Large intestine (tissue), 12 donors: ENCODE measurements at places on chromosomes 4 and X. TPM values are rescaled to one million over a fixed set of nuclear protein-coding genes. Genes with fewer than 3 reads are reported as not detected.

The FOXO4 gene
- 17.9 TPM for polyA plus RNA-seq

The PAGE2 gene
- 0.15 TPM for polyA plus RNA-seq

The CFI gene
- polyA plus RNA-seq = 244 TPM

GRCh38 chrX:46587753-46588171 lies 14.2 kb downstream of the CHST7 start:
- no peak for DNase-seq

- peak; percentile 9 for DNase-seq
Measured at GRCh38 chr4:36285784-36286480, 4.5 kb downstream of the DTHD1 start.

The TLL1 gene
- 2.8 TPM for polyA plus RNA-seq

- DNase-seq = no peak
Measured at GRCh38 chr4:77104388-77104787, 28.6 kb upstream of the CCNI start.

DNA sequence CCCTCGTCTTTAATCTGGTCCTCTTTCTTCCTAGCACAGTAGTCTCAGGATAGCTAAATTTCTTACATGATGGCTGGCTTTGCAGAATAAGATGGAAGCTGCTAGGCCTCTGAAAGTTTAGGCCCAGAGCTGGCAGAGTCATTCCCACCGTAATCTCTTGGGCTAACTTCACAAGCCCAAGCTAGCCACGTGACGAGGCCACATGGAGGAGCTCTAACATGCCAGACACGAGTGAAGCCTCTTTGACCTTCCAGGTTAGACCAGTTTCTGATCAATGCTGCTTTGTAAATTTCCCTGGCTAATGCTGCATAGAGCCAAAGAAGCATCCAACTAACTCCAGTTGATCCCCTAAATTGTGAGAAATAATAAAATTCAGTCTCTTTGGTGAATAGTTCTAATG lies 9.5 kb upstream of the CENPE start:
- DNase-seq = no peak

DNA sequence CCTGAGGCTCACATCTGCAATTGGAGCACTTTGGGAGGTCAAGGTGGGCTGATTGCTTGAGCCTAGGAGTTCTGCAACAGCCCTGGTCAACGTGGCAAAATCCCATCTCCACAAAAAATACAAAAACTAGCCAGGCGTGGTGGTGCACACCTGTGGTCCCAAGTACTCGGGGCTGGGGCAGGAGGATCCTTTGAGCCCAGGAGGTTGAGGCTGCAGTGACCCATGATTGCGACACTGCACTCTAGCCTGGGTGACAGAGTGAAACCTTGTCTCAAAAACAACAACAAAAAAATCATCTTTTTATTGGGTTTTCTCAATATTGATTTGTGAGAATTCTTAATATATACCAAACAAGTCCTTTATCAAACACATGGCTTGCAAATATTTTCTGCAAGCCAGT lies 64.9 kb downstream of the ANKRD17 start:
- DNase-seq = no peak

DNA sequence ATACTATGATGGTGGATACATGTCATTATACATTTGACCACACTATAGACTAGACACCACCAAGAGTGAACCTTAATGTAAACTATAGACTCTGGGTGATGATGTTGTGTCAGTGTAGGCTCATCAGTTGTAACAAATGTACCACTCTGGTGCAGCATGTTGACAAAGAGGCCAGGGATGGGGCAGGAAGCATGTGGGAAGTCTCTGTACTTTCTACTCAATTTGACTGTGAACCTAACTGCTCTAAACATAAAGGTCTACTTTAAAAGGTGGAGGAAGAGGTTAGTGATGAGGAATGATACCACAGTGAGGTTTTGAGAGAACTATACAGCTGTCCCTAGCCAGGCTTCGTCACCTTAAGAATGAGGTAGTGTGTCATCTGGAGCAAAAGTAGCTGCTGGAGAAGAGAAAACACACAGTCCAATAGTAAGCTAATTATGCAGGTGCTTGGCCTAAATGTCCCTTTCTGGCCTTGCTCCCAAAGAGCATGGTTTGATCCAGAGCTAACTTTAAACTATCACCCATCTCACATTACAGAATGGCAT lies 38.4 kb downstream of the GRSF1 start:
- no peak for DNase-seq

DNA sequence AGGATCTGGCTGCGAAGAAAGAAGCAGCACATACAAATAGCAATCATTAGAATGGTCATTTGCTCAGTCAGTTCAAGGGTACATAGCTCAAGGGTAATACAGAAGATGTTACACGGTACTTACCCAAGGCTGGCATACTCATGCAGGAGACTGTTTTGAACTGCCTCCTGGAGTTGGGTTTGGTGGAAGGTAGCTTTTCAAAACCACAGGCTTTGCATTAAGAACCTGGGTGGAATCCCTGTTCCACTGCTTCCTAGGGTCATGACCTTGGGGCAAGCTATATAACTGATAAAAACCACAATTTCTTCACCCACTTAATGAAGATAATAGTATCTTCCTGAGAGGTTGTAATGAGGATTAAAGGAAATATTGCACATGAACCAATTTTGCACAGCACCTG lies 36.5 kb downstream of the TBC1D9 start:
- no peak for DNase-seq

The MAGEE2 gene
- polyA plus RNA-seq = 0.37 TPM

DNA sequence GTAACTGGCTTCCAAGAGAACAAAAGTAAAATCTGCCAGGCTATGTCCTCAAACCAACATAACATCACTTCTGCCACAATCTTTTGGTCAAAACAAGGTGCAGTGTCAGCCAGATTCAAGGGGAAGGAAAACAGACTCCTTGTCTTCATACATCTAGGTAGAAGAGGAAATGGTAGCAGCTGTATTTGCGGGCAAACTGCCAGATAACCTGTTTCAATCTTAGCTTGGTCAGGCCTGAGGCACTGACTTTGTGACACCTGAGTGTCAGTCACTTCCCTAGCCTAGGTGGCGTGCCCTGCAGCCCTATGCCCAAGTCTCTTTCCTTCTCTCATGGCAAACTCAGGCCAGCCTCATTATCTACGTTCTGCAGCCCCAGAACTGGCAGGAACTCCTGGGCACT lies 146.2 kb upstream of the JADE1 start:
- DNase-seq = peak; percentile 37
